ENCODE measurements at places on chromosomes 3 and 15. TPM values are rescaled to one million over a fixed set of nuclear protein-coding genes. Genes with fewer than 3 reads are reported as not detected.

CAMP gene
- total RNA-seq, result not detected

CFAP100 gene
- total RNA-seq, result not detected

TMEM158 gene
- 131 TPM for total RNA-seq

GRCh38 chr15:82566690-82567089, 26.4 kb upstream of the RPS17 start:
- DNase-seq, result no peak

GRCh38 chr3:171813897-171814460, 3.7 kb upstream of the PLD1 start:
- DNase-seq, result no peak

- no peak for DNase-seq
Measured at GRCh38 chr3:98877132-98877531, 24.4 kb downstream of the DCBLD2 start.

- no peak for DNase-seq
Measured at GRCh38 chr3:52317208-52318000, 1.3 kb downstream of the DNAH1 start.

- no peak for DNase-seq
Measured at GRCh38 chr15:28022961-28023360, 76.2 kb downstream of the OCA2 start.
